ENCODE measurements at places on chromosomes 6 and 20.

DNA sequence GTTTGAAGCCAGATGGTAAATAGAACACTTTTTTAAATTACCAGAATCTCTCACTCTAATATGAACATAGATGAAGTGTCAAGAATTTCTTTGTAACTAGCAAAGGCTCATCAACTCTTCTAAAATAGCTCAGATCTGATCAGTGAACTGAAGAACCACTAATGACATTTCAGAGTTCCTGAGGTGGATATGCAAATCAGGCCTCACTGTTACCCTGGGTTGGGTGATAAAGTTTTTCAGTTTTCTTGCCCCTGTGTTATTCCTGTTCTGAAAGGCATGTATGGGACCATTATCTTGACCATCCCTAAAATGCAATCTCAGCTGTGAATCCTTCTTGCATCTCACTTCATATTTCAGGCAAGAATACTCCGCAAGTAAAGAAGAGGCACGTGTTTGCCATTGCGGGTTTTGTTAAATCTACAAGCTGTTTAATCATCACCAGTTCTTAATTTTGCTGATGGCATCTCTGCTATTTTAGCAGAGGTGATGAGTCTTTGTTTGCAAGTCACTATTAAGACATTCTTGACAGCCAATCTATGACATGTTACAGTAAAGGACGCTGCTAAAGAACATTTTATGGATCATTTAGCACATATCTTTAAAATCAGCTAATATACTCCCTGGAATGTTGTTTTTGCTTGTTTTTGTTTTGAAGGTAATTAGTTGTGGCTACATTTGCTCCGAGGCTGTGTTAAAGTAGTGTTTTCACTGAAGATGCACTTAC is 47.9 kb downstream of the KHDC1L start:
- no peak for DNase-seq

GRCh38 chr6:150874179-150874578 is 8.7 kb downstream of the MTHFD1L start:
- DNase-seq, result no peak

DNA sequence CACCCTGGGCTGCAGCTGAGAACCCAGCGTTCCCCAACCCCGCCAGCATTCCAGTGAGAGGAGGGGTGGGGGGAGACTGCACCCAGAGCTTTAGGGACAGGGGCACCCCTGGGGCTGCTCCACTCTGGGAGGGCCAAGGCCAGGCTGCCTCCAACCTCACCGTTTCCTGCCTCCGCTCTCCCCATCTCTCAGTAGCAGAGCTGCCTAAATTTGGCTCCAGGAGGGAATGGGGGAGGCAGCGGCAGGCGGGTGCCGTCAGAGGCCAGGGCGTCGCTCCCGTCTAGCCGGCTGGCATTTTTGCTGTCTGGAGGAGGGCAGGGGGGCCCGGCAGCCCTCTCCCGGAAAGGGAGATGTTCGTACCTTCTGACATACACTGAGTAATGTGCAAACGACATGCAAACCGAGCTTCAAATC is 46.6 kb downstream of the NOL4L start:
- no peak for DNase-seq

DNA sequence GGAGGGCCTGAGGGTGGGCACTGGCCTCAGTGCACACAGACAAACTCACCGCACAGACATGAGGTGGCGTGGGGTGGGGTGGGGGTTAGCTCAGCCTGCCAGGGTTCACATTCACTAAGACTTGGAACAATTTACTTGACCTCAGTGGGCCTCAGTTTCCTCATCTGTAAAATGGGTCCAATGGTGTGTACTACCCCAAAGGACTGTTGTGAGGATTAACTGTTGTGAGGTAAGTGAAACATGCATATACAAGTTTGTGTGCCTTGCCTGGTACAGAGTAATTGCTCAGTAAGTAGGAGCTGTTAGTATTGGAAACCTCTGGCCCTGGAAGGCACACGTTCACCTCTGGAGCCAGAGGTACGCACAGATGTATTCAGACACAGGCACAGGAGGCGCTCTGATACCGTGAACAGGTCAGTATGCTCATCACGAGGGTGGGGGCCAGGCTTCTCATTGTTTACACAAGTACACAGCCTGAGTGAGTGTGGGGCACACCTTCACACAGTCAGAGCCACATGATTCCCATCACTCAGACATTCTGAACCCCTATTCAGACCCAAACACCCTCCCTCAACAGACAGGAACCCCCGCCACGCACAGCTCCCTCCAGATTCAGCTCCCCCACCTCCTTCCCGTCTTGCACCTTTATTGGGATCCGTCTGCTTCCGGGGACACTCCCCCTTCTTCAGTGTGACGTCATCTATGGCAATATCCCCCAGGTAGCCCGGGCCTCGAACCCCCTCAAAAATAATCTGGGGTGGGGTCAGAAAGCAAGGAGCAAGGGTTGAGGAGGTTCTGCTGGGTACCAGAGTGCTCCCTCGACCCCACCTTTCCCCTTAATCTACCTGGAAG is 59.9 kb downstream of the MDGA1 start:
- no peak for DNase-seq

DNA sequence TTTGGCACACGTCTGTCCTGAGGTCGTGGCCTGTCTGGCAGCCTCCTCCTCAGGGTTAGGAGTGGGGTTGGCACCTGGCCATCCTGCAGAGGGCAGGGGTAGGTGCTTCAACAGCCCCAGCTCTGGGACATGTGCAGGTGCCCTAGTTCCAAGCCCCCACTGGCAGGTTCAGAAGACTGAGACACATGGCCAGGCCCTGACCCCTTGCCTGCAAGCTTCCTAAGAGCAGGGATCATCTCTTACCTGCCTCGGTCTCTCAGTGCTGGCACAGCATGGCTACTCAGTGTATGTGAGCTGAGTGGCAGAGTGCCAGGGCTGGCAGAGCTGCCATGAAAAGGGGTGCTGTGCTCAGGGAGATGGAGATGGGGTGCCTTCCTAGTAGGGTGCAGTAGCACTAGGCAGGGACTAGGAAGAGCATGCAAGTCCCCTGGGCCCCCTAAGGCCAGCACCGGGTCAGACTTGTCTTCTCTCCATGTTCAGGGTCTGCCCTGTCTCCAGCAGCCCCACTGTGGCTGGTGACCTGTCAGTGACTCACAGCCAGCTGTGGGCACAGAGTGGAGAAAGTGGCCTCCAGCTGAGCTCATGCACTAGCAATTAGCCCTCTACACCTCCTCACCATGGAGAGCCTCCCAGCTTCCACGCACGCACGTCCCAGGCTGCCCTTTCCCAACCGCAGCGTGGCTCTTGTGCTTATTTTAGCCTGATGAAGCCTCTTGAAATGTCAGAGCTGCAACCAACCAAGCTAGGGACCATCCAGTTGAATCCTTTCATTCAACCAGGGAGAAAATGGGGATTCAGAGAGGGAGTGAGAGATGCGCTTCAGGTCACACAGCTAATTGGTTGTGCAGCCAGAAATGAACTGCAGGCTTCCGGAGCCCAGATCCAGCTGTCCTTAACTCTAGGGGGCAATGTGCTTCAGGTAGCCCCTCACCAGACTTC is 116.6 kb downstream of the MRPL14 start:
- peak; percentile 96 for DNase-seq

DNA sequence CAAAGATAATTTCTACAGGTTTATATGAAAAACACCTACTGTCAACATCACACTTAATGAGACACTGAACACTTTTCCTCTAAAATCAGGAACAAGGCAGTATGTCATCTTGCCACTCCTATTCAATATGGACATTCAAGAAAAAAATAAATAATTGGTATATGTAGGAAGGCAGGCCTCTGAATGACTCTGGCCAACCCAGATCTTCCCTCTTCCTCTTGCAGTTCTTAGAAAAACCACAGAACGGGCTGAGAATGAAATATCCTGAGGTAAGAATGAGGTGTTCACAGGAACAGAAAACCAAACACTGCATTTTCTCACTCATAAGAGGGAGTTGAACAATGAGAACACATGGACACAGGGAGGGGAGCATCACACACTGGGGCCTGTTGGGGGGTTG is 1207.2 kb upstream of the CITED2 start:
- DNase-seq, result no peak

DNA sequence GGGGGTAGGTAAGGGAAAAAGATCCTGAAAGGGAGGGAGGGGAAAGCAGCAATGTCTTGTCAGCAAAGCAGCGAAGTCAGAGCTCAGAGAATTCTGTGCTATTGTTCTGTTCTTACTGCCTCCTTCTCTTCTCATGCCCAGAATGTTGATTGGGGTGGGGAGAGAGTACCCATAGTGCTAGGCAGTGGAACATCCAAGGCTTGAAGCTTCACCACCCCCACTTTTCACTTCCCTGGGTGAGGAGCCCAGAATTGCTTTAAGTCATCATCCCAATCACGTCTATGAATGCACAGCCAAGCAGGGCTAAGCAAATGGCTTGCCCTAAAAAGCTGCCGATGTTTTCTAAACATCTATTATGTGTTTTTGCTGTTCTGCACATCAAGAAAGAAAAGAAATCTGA is 16.5 kb downstream of the REPS1 start:
- no peak for DNase-seq

- DNase-seq, result no peak
Measured at GRCh38 chr6:106670236-106670635, 40.9 kb downstream of the QRSL1 start.

DNA sequence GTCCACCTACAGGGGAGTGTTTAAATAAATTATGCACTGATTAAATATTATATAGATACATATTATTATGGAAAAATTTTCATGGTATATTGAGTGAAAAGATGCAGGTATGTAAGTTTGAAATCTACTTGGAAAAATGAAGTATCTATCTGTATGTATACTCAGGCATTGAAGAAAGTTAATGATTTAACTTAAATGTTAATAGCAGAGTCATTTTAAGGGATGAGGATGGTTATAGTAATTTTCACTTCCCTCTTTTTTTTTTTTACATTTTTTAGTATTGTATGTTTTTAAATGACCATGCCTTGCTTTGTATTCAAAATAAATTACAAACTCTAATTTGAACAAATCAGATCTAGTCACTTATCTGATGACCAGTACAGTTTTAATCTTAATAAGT is 43.2 kb upstream of the NOTCH4 start:
- no peak for DNase-seq

DNA sequence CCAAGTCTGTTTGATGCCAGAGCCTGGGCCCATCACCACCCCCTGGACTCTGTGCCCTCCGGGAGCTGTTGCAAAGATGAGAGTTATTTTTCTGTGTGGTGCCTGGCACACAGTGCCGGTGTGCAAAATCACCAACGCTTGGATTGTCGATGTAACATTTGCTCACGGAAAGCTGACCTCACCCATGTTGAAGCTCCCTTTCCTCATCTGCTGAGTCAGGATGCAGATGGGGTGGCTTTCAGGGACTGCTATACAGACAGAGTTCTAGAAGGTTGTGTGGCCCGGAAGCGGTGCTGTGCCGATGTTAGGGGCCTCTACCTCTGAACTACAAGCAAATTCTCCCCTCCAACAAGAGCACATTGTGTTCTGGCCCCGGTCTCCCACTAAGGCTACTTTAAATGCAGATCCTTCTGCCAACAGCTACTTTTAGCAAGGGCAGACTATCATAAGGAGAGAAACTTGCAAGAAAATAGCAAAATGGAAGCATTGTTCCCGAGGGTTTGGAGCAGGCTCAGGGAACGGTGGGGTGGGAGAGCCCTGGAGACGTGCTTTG is 34.0 kb downstream of the EYA2 start:
- no peak for DNase-seq

GRCh38 chr6:117547688-117548621 is 54.4 kb downstream of the GOPC start:
- peak; percentile 16 for DNase-seq

DNA sequence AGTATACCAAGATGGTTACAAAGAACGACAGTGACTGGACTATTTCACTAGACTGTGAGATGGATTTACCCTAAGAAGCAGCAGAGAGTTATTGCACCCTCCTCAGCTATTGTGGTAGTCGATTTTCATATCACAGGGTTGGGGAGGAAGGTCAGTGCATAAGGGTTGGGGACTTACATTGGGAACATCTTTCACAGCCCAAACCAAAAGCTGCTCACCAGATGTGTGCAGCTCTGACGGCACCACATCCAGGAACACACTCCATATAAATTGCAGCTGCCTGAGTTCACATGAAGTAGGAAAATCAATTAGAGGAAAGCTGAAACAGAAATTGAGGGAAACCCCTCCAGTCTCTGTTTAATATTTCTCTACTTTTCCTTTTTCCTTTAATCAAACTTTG is 470.5 kb upstream of the NRSN1 start:
- DNase-seq, result no peak

DNA sequence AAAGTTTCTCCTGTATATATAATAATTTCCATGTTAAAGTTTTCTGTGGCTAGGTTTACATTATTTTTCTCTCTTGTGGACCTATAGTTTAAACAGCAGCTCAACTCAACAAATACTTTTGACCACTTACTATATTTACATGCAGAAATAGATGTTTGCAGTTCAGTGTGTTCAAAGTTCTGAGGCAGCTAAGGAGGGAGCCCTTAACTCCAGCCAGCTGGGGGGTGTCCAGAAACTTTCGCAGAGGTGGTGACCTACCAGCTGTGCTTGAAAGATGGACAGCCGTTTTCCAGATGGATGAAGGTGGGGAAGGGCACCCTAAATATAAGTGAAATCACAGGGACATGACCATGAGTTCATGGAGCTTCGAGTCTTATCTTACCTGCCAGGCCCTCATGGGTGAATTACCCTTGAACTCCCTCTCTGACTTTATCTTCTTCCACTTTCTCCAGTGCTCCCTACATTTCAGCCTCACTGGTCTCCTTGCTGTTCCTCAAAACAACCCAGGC is 33.4 kb downstream of the DHX35 start:
- DNase-seq, result no peak

DNA sequence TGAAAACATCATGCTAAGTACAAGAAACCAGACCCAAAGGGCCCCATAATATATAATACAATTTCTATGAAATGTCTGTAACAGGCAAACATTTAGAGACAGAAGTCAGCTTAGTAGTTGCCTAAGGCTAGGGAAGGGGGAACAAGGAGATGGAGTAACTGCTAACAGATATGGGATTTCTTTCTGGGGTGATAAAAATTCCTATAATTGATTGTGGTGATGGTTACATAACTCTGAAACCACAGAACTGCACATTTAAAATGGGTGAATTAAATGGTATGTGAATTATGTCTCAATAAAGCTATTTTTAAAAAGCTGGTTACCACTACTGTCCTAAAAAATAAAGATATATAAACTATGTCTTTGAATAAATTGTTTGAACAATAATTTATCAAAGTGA is 3.2 kb downstream of the CEP162 start:
- no peak for DNase-seq

DNA sequence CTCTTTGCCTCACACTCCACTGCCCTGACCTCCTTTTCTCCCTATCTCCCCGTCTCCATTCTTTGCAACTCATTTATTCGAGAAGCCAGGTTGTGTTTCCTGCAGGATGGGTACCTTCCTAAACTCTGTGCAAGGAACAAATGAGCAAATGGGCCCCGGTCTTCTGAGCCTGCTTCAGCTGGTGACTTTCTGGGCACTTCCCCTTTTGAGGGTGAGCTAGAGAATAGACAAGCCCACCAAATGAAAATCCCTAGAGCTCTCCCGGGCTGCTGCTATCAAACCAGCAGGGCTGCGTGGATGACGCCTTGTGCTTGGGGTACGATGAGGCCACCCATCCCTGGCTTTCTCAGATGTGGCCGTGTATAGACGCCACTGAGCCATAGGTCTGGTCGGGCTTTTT is 91.0 kb upstream of the FOXA2 start:
- no peak for DNase-seq
